T1000 (cell line): ENCODE measurements at places on chromosomes 3 and 15.

- DNase-seq: no peak
Measured at GRCh38 chr15:75637245-75638009, 2.6 kb downstream of the IMP3 start.

DNA sequence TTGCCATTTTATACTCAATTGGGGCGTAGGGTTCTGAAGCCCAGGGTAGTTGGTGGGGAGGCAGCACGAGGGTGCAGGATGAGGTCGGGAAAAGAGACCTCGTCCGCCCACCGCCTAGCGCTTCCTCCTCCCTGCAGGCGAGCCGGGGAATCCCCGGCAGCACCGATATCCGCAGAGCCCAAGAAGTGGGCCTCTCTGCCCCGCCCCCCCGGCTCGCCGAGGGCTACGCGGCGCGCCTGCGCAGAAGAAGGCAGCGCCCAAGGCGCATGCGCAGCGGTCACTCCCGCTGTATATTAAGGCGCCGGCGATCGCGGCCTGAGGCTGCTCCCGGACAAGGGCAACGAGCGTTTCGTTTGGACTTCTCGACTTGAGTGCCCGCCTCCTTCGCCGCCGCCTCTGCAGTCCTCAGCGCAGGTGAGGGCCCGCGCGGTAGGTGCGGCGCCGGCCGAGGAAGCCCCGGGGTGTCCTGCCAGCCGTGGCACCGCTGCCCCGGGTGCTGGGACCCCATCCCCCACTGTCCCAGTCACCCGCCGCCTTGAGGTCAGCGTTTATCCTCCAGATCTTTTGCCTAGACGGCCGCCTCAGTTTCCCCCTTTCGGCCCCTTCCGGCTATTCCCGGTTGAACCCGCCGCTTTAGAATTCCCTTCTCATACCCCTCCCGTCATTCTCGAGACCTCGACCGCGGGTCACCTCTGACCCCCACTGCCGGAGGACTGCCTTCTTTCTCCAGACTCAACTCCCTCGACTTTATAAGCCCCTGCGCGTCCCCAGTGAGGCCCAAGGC lies at the start of gene ALAS1:
ALAS1 (plus strand) TSS at position 319 of the 784 bp plus-strand sequence. CDS start 1,082 bp downstream, outside the sequence.
- DNase-seq: peak; percentile 94

DNA sequence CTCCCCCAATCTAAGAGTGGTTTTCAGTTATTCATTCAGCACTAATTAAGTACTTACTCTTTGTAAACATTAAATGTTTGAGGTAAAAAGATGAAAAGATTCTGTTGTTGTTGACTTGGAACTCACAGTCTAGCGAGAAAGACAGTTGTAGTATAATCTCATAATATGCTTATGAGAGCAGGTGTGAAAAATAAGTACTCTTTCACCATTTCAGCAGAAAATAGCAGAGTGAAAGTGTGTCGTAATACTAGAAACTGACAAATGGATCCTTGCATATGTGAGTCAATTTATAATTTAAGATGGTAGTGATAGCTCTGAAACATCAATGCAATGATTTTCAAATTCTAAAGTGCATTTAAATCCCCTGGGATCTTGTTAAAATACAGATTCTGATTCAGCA lies 618.8 kb upstream of the CCDC54 start:
- no peak for DNase-seq

DNA sequence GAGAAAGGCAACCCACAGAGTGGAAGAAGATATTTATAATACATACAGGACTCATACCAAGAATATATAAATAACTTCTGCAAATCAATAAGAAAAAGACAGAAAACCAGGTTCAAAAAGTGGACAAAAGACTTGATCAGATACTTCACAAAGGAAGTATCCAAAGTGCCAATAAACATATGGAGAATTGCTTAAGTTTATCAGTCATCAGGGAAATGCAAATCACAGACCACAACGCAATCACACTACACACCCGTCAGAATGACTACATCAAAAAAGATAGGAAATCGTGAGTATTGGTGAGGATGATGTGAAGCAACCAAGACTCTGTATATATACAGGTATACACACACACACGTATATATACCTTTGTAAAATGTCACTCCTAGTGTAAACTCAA lies 180.6 kb downstream of the FAM43A start:
- DNase-seq: no peak

GRCh38 chr15:95346721-95347475 lies 983.6 kb upstream of the NR2F2 start:
- no peak for DNase-seq

GRCh38 chr3:16130066-16130465 lies 44.4 kb upstream of the GALNT15 start:
- DNase-seq: no peak

- DNase-seq: no peak
Measured at GRCh38 chr3:78912259-78912658, 855.5 kb downstream of the ROBO1 start.

- no peak for DNase-seq
Measured at GRCh38 chr15:43893956-43894355, 67.2 kb downstream of the WDR76 start.

GRCh38 chr3:15097891-15098290 lies 1.1 kb downstream of the RBSN start:
- no peak for DNase-seq

DNA sequence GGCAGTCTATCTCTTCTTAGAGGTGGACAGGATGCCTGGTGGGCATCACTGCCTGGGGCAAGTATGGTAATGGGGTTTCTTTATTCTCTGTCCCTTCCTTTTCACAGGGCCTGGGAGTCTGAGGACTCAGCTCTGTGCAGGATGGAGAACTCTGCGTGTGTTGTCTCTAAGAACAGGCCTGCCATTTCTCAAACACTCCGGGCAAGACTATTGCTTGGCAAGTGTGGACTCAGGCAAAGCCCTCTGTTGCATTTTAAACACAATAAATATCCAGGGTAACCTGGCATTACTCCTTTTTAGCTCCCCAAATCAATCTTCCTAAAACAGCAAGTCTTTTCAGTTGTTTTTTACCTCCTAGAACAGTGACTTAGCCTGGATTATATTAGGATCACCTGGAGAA lies 185.1 kb upstream of the ROPN1 start:
- no peak for DNase-seq
